CD4-positive, alpha-beta T cell treated with Interleukin-1 beta for 1 hour (primary cell): ENCODE measurements at places on chromosomes 11 and 22.

GRCh38 chr11:70628855-70629844, 230.8 kb downstream of the CTTN start:
- no peak for DNase-seq

DNA sequence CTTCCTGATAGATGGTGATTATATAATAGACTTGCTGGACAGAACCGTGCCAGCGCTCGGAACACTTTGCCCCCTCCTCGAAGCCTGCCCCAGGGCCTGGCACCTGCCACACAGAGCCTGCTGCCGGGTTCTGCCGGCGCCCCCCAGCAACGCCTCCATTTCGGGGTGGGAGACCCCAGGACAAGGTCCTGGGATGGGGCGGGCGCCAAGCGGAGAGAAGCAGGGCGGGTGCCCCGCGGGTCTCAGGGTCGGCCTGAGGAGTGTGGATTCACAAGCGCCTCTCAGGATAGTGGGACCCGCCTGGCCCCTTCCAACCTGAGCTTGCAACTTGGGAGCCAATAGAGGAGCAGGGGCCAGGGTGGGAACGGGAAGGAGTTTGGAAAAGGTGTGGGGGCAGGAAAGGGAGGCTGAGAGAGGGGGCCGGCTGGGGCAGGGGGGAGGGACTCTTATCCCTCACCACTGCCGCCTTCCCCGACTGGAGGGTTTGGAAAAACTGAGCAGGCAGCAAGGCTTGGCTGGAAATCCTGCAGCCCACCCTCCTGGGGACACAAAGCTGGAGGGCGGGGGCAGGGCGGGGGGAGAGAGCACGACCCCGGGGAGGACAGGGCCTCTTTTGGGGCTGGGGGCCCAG, 3.3 kb upstream of the BCL9L start:
- no peak for DNase-seq

- DNase-seq: no peak
Observed at GRCh38 chr11:119888119-119888518, 159.1 kb upstream of the NECTIN1 start.

DNA sequence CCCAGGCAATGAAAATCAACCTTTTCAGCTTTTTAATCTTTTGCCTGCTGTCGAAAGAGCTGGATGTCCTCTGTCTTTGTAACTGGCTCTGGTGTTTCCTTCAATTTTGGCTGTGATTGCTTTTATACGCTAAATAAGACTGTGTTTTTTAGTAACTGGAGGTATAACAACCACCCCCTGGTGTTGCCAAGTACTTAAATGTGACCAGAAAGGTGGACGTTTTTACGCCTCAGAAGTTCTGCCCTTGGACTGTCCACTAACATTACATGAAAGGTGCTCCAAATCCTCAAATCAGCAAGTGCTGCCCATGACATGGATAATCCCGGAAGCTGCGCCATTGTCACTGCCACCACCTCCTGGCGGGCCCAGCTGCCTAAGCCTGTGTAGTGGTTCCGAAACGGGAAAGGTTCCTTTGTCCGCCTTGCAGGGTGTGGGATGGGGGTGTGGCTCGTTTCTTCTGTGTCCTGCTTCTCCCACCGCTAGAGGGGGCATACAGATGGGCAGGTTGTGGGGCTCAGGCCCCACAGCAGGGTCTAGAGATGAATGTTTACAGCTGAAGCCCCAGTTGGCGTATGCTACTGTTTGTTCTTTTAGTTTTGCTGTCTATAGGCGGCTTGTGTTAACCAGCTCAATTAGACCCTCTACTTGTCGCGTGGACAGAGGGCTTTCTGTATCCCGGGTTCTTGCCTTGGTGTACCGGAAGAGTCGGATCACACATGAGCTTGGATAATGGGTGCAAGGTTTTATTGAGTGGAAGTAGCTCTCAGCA, 82.2 kb upstream of the SEPTIN5 start:
- no peak for DNase-seq

GRCh38 chr11:101866619-101867491, 48.0 kb upstream of the CEP126 start:
- no peak for DNase-seq

- DNase-seq: no peak
Observed at GRCh38 chr11:64876229-64876750, 2.1 kb downstream of the EHD1 start.
